ENCODE measurements at places on chromosomes 4 and X. TPM values are rescaled to one million over a fixed set of nuclear protein-coding genes. Genes with fewer than 3 reads are reported as not detected.

DNA sequence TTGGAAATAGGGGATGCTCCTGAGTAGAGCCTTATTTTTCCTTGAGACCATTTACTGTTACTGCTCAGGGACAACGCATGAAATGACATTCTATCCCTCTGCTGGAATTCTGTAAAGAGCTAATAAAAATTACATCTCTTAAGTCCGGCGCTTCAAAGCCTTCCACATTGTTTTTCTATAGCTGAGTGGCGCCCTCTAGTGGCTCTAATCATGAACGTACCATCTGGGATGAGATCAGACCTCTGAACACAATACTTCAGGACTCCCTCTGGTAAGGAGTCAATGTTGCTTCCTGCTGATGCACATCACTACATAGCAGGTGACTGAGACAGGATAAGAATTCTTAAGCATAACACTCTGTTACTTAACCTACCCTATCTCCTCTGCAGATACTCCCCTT lies 6.0 kb downstream of the HMGN5 start:
- H3K27ac ChIP-seq = no peak overlapping the region
- H3K4me3 ChIP-seq = no peak overlapping the region
- no peaks in the 10 kb centered on the region for H3K27me3 ChIP-seq
- no peaks in the 10 kb centered on the region for H3K36me3 ChIP-seq
- H3K4me1 ChIP-seq = no peaks in the 10 kb centered on the region

DNA sequence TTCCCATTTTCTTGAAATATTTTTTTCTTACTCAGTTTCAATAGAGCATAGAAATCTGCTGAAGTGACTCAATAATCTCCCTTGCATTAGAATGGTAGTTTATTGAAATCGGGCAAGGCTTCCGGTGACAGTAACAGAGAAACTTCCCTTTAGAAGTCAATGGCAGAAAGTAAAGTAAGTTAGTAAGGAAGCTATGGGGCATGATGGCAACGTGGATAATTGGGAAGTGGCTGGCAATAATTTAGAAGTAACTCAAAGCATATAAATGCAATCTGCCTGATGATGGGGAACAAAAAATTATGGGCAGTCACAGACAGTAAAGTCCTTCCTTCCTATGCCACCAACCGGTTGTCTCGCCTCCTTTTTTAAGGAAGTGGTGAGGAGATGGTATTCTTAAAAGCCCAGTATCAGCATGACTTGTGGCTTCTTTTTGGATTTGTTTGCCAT lies 7.6 kb downstream of the CYBB start:
- no peak for DNase-seq
- no peak overlapping the region for H3K27ac ChIP-seq
- no peak overlapping the region for H3K4me3 ChIP-seq
- no peaks in the 10 kb centered on the region for H3K27me3 ChIP-seq

- DNase-seq = no peak
- H3K27ac ChIP-seq = peak overlapping the region; percentile 27
- H3K27me3 ChIP-seq = no peaks in the 10 kb centered on the region
- no peaks in the 10 kb centered on the region for H3K4me1 ChIP-seq
- peaks cover 98% of the 10 kb centered on the region for H3K36me3 ChIP-seq
- no peak overlapping the region for H3K4me3 ChIP-seq
Observed at GRCh38 chr4:2923141-2923551, 40.1 kb downstream of the NOP14 start.

DNA sequence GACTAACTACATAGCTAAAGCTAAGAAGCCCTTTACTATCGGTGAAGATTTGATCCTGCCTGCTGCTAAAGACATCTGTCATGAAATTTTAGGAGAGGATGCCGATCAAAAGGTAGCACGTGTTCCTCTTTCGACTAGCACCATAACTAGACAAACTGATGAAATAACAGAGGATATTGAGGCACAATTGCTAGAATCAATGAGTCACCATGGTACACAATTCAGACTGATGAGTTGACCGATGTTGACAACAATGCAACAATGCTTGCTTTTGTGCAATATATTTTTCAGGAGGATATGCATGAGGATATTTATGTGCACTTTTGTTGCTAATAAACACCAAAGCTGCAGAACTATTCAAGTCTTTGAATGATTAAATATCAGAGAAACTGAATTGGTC lies 24.3 kb downstream of the TBCK start:
- H3K4me1 ChIP-seq = no peaks in the 10 kb centered on the region
- H3K4me3 ChIP-seq = no peak overlapping the region
- H3K36me3 ChIP-seq = peaks cover 4% of the 10 kb centered on the region

DNA sequence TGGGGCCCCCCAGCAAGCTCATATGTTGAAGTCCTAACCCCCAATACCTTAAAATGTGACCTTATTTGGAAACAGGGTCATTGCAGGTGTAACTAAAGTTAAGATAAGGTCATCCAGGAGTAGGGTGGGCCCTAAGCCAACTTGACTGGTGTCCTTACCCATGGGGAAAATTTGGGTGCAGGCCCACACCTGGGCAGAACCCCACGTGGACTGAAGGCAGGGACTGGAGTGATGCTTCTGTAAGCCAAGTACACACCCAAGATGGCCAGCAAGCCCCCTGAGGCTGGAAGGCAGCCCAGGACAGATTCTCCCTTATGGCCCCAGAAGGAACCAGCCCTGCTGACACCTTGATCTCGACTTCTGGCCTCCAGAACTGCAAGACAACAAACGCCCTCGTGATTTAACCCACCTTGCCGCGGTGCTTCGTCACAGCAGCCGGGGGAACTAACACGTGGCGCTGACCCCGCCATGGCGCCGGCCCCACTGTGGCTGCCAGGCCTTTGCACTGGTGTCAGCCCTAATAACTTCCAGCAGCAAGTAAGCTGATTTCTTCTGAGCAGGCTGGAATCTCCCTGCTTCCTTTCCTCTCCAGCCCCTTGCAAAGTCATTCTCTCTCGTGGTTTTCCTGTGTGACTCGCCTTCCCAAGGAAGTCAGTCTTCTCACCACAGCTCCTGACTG lies 23.2 kb upstream of the MXD4 start:
- no peaks in the 10 kb centered on the region for H3K27me3 ChIP-seq
- H3K4me3 ChIP-seq = no peak overlapping the region
- no peak for DNase-seq
- H3K27ac ChIP-seq = no peak overlapping the region
- H3K4me1 ChIP-seq = peaks cover under 1% of the 10 kb centered on the region

DNA sequence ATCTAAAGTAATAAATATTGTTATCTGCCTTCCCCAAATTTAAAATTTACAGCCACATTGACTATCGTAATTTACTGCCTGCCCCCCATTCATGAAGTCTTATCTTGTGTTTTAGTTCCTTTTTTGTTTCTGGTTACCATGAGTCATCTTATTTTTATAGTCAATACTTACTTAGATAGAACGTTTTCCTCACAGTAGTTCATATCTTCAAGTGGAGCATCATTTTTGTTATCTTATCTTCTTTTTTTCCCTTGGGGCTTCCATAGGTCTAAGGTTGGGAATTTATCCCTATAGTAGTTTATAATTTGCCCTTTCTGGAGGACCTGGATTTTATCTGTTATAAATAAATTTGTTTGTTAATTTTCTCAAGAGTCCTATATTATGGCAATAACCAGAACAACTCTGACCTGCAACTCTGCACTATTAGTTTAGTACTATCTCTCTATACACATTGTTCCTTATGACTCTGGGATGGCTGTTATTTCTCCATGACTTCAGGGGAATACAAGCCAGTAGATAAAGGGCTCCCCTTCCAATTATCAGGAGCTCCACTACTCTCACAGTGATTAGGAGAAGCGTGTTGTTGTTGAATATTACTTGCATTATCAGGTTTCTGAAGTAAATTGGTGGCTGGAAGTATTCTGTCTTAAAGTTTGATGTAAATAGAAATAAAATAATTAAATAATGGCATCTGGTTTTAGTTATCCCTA lies 330.6 kb downstream of the GALNTL6 start:
- H3K4me1 ChIP-seq = no peaks in the 10 kb centered on the region
- no peak overlapping the region for H3K27ac ChIP-seq
- no peaks in the 10 kb centered on the region for H3K27me3 ChIP-seq
- no peaks in the 10 kb centered on the region for H3K36me3 ChIP-seq
- no peak for DNase-seq

DNA sequence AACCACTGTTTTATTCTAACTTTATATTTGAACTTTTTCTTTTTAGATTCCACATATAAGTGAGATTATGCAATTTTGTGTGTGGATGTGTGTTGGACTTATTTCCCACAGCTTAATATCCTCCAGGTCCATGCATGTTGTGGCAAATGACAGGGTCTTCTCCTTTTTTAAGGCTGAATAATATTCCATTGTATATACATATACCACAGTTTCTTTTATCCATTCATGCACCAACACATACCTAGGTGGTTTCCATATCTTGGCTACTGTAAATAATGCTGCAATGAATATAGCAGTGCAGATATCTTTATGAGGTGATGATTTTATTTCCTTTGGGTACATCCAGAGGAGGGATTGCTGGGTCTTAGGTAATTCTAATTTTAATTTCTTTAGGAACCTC lies 69.0 kb downstream of the SNCA start:
- H3K27ac ChIP-seq = no peak overlapping the region
- no peaks in the 10 kb centered on the region for H3K27me3 ChIP-seq
- no peak overlapping the region for H3K4me3 ChIP-seq
- no peak for DNase-seq
- peaks cover 6% of the 10 kb centered on the region for H3K4me1 ChIP-seq
- H3K36me3 ChIP-seq = no peaks in the 10 kb centered on the region

GRCh38 chrX:130801901-130802300 lies 101.1 kb downstream of the ENOX2 start:
- no peaks in the 10 kb centered on the region for H3K27me3 ChIP-seq
- DNase-seq = no peak
- H3K27ac ChIP-seq = no peak overlapping the region
- no peaks in the 10 kb centered on the region for H3K36me3 ChIP-seq
- H3K4me1 ChIP-seq = no peaks in the 10 kb centered on the region
- H3K4me3 ChIP-seq = no peak overlapping the region

DNA sequence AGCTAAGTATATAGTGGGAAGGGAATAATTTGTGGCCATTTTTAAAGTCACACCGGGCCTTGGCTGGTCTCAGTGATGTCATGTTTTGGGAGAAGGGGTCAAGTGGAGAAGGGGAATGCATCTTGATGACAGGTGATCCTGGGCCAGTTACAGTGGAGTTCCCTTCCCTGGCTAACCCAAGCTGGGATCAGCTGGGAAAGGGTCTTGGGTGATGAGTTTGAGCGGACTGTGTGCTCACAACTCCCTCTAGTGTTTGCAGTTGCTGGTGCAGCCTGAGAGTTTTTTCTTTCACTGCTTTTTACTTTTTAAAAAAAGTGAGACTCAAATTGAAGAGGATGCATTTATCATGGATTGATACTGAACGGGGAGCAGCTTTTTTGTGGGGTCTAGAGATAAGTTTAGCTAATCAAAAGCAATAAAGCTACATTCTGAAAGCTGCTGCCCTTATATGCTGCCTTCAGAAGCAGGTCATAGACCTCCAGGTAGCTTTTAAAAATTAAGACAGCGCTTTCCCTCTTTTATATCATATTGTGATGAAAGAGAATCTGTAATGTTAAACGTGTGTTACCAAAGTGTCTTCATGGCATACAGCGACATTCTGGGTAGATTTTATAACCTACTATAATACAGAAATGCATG lies 164.7 kb downstream of the DCLK2 start:
- no peak for DNase-seq
- no peaks in the 10 kb centered on the region for H3K36me3 ChIP-seq
- no peaks in the 10 kb centered on the region for H3K27me3 ChIP-seq
- no peaks in the 10 kb centered on the region for H3K4me1 ChIP-seq

- H3K4me1 ChIP-seq = no peaks in the 10 kb centered on the region
- H3K27me3 ChIP-seq = no peaks in the 10 kb centered on the region
- H3K4me3 ChIP-seq = no peak overlapping the region
- no peak for DNase-seq
- no peak overlapping the region for H3K27ac ChIP-seq
- H3K36me3 ChIP-seq = no peaks in the 10 kb centered on the region
Observed at GRCh38 chr4:77188498-77189220, 31.7 kb downstream of the CCNG2 start.

GRCh38 chrX:44915361-44915868 lies 42.4 kb downstream of the KDM6A start:
- no peak overlapping the region for H3K27ac ChIP-seq
- H3K4me3 ChIP-seq = no peak overlapping the region
- H3K4me1 ChIP-seq = no peaks in the 10 kb centered on the region
- DNase-seq = no peak

DNA sequence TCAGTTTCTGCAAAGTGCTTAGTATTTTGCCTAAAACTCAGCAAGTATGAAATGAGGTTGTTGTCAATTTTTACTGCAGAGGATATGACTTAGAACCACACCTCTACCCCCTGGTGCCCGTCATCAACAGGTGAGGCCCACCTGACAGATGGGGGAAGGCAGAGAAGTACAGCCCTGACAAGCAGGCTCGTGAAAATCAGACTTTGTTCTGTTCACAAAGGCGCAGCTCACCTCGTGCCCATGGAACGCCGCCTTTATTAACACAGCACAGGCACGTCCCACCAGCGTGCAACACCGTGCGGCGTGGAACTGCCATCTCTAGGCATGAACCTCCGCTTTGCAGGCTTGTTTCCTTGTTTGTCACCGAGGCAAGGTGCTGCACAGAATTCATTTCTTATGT lies 13.3 kb downstream of the CYP4V2 start:
- no peaks in the 10 kb centered on the region for H3K27me3 ChIP-seq
- peak overlapping the region; percentile 81 for H3K27ac ChIP-seq
- no peaks in the 10 kb centered on the region for H3K4me1 ChIP-seq
- no peak overlapping the region for H3K4me3 ChIP-seq

DNA sequence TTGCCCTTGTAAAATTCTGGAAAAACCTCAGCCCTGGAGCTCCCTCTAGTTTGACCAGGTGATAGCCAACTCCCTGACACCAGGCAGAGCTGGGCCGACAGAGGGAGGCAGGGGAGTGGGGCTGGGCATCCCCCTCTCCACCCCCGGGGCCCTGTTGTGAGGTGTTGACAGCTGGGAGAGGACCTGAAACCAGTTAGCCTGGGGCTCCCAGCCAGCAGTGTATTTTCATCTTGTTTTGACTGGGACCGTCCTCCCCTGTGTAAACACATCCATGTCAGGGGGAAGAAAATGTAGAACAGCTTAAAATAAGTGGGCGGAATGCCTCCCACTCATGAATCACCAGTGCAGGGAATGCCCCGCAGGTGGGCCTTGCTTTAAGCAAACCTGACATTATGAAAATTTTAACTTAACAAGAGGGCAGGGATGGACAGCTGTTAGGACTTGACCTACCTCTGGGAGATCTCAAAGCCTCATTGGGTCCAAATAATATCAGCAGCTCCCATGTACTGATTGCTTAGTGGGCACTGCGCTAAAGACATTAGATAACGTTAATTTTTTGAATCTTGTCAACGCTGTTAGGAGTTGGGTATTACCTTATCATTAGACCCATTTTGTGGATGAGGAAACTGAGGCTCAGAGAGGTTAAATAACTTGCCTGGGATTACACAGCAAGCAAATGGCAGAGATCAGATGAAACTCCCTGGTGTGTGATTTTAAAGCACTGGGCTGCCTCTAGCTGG lies 45.9 kb downstream of the TSC22D3 start:
- H3K27ac ChIP-seq = peak overlapping the region; percentile 54
- peaks cover 98% of the 10 kb centered on the region for H3K4me1 ChIP-seq
- H3K4me3 ChIP-seq = no peak overlapping the region
- no peak for DNase-seq
- H3K27me3 ChIP-seq = no peaks in the 10 kb centered on the region
- no peaks in the 10 kb centered on the region for H3K36me3 ChIP-seq

GRCh38 chr4:182655340-182655739 lies 261.8 kb downstream of the DCTD start:
- H3K36me3 ChIP-seq = no peaks in the 10 kb centered on the region
- H3K27ac ChIP-seq = no peak overlapping the region
- DNase-seq = no peak
- no peaks in the 10 kb centered on the region for H3K4me1 ChIP-seq
- no peaks in the 10 kb centered on the region for H3K27me3 ChIP-seq

Gene SERTM2
- total RNA-seq = not detected

Gene MSX1
- total RNA-seq = 0.76 TPM

Gene NAT8L
- not detected for total RNA-seq

Gene HNRNPH2
- total RNA-seq = 47.7 TPM

Gene LRAT
- total RNA-seq = 0.88 TPM

Gene RBM3
- total RNA-seq = 219 TPM

Gene PAGE1
- total RNA-seq = not detected

Gene MAGEE1
- 0.92 TPM for total RNA-seq

Gene SRPK3
- 0.15 TPM for total RNA-seq

Data from esophagus squamous epithelium (tissue), 5 donors.